ENCODE measurements at places on chromosomes 7 and 10.

GRCh38 chr10:34723750-34724149 is 91.3 kb downstream of the PARD3 start:
- DNase-seq, result no peak

DNA sequence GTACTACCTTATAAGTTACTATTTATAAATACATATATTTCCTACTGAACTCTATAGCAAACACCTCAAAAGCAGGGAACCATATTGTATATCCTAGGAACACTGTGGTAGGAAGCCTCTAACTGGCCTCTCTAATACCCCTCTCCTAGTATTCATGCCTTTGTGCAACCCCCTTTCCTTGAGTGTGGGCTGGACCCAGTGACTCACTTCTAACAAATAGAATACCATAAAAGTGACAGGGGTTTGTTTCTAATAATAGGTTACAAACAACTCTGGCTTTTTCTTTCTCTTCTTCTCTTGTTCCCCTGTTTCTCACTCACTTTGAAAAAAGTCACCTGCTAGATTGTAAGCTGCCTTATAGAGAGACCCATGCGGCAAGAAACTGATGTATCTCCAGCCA is 51.6 kb upstream of the MACC1 start:
- no peak for DNase-seq

DNA sequence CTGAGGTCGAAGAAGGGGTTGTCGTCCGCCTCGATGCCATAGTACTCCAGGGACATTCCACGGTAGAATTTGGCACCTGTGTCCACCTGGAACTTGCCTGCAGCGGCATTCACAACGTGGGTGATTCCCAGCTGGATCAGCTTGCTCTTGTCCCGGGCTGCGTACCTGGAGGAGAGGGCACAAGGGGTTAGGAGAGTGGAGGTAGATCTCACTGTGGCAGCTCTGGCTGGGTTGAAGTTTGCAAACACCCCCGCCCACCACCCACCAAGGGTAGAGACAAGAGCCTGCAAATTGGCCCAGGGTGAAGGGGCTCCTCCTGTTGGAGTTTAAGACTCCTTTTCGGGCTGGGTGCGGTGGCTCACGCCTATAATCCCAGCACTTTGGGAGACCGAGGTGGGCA is 15.8 kb upstream of the SAMD8 start:
- DNase-seq, result no peak

DNA sequence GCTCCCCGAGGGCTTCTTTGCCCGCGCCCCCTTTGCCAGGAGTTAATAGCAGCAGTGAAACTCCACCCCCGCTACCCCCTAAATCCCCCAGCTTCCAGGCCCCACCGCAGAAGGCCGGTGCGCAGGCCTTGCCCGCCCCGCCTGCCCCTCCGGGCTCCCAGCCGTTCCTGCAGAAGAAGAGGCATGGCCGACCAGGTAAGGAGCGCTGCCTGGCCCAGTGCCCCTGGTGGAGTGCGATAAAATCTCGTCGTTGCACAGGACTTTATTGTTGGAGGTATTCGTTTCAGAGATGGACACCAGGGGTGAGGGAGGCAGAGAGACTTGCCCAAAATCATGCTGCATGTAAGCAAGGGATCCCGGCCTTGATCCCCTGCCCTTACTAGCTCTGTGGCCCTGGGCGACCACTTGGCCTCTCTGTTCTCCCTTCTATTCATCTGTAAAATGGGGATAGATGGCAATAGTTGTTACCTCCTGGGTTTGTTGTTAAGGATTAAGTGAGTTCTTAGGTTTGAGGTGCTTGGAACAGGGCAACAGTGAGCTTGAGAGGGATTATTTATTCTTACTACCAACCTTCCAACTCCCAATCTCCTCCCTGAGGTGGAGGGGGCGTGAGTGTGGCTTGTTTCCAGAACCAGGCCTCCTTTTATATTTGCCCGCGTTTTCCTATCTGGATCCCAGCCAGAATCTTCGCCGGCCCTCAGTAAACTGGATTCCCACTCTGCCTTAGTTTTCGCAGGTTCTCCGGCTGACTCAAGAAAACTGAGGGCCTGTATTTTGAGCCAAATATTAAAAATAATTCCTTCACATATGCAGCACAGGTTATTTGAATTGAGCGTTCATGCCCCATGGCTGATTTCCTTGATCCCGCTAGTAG is 78.3 kb downstream of the WIPF3 start:
- peak; percentile 77 for DNase-seq

GRCh38 chr7:140049339-140050024 is 13.3 kb downstream of the PARP12 start:
- peak; percentile 5 for DNase-seq

GRCh38 chr10:60513281-60513680 is 123.6 kb upstream of the ANK3 start:
- no peak for DNase-seq

- peak; percentile 45 for DNase-seq
Observed at GRCh38 chr10:91006001-91006751, 85.3 kb upstream of the ANKRD1 start.

DNA sequence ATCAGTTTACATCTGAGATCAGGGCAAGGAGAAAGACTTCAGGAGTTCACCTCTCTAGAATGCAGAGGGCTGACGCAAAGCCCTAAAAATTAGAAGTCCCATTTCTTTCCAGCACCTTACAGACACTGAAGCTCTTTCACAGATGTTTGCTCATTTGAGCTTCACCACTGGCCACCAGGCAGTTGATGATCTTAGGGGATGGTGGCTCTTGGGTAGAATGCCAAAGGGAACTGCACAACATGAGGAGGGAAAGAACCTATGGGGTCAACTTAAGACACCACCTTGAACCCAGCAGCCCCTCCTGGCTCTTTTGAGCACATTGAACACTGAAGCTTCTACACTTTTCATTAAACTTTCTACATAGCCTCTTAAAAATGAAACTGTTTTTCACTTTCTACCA is 390.3 kb upstream of the CELF2 start:
- DNase-seq, result no peak

GRCh38 chr10:92640107-92640506 is 47.2 kb downstream of the KIF11 start:
- DNase-seq, result no peak

GRCh38 chr10:36148207-36148606 is 506.1 kb upstream of the FZD8 start:
- DNase-seq, result no peak
